ENCODE measurements at places on chromosomes 5 and 9.

GRCh38 chr5:96090215-96090614, 128.6 kb upstream of the ELL2 start:
- DNase-seq = no peak

- no peak for DNase-seq
Observed at GRCh38 chr9:72814083-72814597, 138.7 kb downstream of the ALDH1A1 start.

- DNase-seq = no peak
Observed at GRCh38 chr5:38670878-38671277, 114.4 kb upstream of the LIFR start.

DNA sequence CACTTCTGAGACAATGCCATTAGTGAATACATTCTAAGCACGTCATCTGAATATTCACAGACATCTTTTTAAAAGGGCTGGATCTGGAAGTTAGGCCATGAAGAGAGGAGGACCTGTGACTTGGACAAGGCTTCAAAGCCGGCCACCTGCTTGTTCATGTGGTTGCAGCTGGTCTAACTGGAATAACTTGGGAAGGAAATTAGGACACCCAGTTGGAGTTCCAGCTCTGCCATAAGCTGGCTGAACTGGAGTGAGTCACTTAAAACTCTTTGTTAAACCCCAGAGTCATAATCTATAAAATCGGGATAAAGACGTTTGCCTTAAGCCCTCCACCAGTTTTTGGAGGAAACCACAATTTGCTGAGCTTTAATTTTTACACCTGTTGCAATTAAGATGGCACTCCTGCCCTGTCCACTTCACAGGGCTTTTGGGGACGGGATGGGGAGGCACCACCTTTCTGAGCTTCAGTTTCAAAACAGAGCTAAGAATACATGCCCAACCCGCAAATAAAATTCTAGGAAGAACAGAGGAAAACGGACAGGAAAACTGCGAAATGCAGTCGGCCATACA, 536 bp upstream of the STX17 start:
- peak; percentile 1 for DNase-seq

GRCh38 chr5:78568212-78568611, 80.4 kb downstream of the LHFPL2 start:
- DNase-seq = no peak

- DNase-seq = no peak
Observed at GRCh38 chr5:150473673-150474358, 24.3 kb upstream of the RPS14 start.

DNA sequence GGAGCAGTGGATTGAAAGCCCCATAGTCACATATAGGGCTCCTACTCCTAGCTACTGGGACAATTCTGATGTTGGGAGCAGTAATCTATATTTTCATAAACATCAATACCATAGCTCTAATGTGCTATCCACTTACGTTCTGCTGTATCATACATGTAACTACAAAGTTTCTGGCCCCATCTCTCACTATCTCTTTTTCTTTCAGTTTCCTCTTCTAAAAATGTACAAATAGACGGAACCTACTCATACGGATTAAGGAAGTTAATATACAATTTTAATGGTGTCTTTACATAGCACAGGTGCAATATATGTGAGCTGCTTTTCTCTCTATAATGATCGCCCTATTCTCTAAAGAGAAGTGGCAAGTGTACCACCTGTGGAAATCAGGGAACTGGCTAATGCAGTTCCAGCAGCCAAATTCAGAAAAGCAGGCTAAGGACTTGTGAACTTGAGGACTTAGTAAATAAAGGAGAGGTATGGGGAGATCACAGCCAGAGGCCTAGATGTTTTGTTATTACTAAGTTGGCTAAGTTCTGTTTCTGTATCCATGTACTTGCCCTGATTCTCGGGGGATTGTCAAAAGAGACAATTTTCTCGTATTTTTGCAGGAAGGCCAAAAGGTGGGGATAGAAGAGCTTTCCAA, 1021.9 kb downstream of the CDH12 start:
- no peak for DNase-seq

DNA sequence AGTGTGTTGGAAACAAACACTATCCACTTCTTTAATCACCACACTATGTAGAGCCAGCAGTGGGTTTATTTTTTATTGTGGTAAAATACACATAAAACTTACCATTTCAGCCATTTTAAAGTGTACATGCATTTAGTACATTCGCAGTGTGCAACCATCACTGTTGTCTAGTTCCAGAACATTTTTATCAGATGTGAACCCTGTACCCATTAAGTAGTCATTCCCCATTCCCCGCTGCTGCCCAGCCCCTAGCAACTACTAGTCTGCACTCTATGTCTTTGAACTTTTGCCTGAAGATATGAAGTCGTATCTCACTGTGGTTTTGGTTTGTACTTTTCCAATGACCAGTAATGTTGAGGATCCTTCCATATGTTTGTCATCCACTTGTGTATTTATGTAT, 30.2 kb upstream of the F2R start:
- DNase-seq = no peak

DNA sequence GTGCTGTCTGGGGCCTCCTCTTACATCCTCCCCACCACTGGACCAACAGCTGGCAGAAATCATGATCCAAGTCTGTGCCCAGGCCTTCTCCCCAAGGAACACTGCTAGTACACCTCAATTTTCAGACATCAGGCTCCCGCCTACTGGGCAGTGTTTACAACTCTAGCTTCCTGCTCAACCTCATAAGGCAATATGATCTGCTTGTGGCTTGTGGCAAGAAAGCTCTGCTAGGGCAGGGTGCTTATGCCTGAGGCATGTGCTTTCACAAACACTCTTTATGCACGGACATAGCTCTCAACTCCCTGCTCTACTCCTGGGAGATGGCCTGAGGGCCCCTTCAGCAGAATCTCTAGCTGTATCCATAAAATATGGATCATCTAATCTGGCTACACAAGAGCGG, 32.5 kb downstream of the SH3TC2 start:
- DNase-seq = no peak

- DNase-seq = no peak
Observed at GRCh38 chr9:121720311-121721057, 69.0 kb downstream of the DAB2IP start.

GRCh38 chr9:16002816-16003215, 450.0 kb downstream of the CCDC171 start:
- no peak for DNase-seq

DNA sequence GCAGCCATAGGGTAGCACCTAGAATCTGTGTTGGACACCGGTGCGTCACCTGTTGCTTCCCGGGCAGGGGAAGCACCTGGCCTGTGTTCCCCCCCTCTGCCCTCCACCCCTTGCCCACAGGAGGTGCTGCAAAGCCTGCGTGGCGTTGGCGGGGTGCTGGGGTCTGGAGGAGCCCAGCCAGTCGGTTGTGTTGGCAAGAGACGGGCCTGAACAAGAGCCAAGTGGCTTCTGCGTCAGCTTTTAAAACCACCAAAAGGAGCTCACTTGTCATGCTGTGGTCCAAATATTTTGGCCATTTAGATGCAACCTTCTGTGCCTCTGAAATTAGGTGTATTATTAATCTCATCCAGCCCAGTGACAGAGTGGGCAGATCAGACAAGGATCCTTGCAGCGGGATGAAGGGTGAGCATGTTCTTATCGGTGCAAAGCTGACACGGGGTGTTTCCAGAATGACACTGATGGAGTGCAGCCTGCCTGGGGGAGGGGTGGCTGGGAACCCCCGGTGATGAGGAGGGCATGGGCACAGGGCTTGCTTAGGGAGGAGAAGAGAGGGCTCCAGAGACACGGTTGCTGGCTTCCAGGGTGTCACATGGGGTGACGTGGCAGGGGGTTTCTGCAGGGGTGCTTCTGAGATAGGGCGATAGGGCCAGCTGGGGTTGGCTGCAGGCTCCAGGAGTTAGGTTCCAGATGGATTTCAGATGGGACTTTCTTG, 9.7 kb upstream of the RXRA start:
- DNase-seq = no peak

DNA sequence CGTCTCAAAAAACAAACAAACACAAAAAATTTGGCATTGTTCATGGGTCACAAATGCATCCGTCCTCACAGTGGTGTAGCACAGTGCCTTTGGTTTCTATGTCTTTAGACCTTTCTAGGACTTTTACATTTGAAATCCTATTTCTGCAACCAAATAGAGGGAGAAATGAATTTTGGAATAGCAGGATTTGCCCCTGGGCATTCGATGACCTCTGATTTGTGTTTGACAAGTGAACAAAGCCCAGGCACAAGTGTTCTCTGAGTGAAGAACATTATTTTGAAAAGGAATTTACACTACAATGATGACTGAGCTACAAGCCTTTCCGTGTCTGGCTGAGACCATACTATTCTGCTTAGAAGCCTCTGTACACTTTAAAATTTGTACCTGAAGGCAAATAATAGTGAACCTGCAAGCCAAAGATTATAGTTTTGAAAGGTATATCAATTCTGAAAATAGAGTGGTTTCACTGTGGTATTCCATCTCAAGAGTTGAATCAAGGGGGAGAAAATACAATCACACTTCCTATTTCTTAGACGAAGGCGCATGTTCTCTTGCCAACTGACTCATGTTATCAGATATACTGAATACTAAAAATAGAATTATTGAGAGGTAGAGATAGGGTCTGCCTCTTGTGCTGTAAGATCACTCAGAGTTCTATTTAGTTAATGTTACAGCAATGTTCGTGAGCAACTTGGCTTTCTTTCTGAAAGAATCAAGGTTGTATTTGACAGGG, 297.6 kb downstream of the KDM4C start:
- no peak for DNase-seq

- no peak for DNase-seq
Observed at GRCh38 chr9:98127226-98127625, 8.2 kb upstream of the TRIM14 start.

DNA sequence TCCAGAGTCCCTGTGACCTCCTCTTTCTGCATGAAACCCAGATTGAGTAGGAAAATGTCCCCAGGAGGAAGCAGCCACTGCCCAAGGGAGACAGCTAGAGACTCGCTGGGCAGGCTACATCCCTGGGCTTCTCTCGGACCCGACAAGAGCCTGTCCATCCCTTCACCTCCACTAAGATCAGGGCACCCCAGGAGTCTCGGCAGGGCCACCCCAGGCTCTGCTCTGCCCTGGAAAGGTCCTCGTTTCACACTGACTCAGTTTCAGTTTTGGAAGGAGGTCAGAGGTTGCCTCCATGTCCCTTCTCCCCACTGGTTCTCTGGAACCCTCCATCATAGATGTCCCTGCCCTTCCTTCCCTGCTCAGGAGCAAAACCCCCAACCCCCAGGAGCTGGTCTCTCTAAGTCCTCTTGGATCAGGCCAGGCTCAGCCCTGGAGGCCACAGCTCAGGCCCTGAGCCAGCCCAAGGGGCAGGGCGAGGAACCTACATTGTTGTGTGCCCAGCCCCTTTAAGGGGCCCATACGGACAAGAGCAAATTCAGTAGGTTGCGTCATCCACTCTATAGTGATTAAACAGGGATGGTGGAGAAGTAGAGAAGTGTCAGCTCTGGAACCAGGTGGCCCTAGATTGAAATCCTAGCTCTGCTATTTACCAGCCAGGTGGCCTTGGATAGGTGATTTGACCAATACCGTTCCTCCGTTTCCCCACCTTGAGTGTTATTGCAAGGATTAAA, 37.4 kb downstream of the C9orf50 start:
- no peak for DNase-seq

DNA sequence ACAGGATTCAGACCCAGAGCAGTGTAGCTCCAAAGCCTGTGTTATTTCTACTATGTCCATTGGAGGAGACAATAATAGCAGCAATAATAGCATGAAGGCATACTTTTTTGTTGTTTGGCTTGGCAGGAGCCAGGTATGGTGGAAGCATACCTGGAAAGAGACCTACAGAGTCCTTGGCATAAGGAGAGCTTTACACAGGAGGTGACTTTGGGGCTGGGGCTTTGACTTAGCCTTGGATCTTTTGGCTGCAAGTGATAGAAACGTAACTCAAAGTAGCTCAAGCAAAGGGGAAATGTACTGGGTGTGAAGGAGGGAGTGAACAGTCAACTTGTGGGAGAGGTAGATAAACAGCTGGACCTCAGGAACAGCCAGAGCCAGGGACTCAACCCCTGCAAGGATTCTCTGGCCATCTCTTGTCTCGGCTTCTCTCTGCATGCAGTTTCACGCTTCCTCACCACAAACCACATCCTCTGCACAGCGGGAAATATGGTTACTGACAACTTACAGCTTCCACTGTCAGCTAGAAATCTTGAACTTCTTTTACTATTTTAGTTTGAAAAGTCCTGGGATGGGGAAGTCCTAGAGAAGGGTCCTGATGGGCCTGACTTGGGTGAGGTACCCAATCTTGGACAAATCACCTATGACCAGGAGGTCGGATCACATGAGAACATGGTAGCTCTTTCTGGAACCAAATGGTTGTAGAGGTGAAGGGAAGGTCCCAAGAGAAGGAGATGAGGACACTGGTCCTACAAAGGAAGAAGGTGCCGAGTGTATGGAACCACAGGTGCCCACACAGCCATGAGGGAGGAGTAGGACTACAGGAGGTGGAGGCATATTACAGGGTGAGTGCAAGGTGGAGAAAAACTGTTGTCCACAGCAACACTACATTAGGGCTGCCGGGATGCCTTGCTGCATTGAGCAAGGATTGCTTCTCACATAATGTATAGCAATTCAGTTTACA, 47.0 kb upstream of the TGFBR1 start:
- DNase-seq = no peak

DNA sequence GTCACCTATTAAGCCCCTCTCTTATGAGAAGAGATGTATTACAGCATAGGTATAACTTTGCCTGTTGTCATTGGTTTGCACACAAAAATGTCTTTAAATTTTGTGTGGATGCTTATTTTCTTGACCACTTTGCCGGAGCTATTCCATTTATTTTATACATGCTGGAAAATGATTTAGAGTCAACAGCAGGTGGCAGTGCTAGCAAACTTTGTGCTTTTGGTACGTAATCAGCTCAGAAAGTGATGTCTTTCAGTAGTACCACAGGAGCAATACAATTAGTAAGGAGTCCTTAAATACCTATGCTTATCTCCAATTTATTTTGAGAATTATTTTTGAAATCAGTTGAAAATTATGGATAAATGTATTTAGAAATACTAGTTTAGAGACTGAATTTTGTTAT, 19.8 kb upstream of the NUDT12 start:
- DNase-seq = no peak

- DNase-seq = no peak
Observed at GRCh38 chr9:35481347-35481975, 8.4 kb upstream of the RUSC2 start.

DNA sequence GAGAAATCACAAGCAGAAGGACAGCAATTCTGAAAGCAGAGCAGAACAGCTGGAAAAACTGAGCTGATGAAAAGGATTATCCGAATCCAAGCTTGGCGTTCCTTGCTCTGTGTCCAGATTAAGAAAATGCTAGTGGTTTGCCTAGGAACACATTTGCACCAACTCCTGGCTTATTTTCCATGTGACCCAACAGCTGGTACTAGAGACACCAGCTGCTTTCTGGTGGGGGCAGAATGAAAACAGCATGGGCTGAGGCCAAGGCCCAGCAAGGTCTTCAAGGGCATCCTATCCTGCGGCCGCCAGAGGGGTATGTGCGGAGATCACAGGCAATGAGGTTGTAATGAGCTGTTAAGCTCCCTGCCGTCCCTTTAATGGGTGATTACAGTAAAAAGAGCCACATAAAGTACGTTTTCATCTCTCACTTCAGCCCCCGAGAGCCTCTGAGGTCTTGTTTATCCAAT, 131.5 kb downstream of the DOCK8 start:
- DNase-seq = no peak

GRCh38 chr5:133599600-133599999, 12.7 kb downstream of the FSTL4 start:
- DNase-seq = no peak

GRCh38 chr9:94882966-94883641, 156.6 kb downstream of the AOPEP start:
- DNase-seq = no peak

- DNase-seq = no peak
Observed at GRCh38 chr9:124710766-124711165, 60.3 kb downstream of the NR6A1 start.

GRCh38 chr5:101327816-101328215, 424.7 kb upstream of the ST8SIA4 start:
- DNase-seq = no peak
